COR-L47 (cell line): ENCODE measurements at places on chromosomes 7 and 10.

DNA sequence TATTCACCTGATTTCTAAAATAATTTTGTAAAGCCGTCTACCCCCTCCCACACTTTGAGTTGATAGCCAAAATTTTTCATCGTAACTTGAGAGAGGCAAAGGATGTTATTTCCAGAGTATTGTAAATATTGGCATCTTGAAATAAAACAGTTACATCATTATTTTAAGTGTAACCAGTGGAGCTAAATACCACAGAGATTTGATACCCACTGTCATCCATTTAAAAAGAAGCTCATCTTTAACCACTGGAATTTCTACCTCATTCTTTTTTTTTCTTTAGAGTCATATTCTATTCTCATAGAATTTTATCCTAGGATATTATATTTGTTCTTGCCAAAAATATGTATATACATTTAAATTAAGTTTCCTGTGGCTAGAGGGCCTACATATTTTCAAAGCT, 48.6 kb downstream of the CAMK1D start:
- no peak for DNase-seq

DNA sequence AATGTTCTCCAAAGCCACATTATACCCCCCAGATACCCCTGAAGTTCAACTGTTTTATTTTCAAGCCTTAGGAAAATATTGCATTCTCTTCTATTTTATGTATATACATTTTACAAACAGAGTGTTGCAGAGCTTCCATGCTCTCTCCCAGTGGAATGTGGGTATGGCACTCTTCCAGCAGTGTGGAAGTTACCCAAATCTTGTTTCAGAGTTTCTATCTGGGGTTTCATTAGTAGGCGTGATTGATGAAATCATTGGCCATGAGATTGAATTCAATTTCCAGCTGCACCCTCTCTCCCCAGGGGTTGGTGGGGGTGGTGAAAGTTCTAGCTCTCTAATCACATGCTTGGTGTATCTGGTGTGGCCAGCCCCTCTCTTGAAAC, 350.4 kb downstream of the RPS24 start:
- no peak for DNase-seq

DNA sequence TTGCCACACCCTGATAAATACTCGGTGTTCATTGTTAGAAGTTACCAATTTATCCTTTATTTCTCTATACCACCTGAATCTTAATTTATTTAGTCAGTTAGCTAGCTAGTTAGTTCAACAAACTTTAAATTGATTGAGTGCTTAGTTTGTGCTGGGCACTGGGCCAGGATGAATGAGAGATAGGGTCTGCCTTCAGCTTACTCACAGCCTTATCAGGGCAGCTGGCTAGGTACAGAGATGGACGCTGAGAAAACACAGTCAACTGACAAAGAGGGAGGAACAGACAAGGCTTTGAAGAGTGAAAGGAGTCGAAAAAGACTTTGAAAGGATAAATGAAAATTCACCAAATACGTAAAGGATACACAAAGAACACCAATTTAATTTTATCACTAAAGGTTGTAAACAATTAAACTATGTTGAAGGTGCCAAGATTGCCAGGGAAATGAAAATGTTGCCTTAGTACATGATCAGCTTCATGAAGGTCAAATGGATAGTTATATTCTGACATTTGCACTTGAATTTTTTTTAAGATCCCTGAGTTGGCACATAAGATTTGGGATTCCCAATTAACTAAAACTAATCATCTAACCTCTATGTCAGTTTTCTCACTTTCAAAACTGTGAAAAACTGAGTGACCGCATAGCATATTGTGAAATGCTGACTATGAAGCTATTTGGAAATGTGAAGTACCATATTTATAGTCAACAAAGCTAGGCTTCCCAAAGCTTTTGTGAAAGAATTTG, 2.1 kb downstream of the CAV2 start:
- DNase-seq: no peak

DNA sequence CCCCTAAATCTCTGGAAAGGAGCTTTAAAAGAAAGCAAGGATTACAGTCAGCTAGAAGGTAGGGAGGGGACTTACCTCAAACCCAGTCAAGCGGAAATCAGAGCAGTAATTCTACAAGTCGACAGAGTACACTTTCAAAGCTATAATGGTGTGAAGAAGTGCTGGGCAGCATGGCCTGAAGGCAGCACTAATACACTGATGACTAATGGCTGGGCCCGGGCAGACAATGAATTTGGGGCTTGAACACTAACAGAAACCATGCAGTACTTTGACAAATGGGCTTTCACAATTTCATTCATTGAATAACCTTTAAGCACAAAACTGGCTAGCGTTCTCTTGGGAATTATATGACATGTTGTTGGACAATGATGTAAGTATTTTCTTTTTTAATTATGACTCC, 4.7 kb downstream of the GLI3 start:
- DNase-seq: no peak

GRCh38 chr7:70481570-70482123, 650.3 kb upstream of the GALNT17 start:
- no peak for DNase-seq
